Colonic mucosa (tissue), 4 donors: ENCODE measurements at places on chromosomes 6 and 20. TPM values are rescaled to one million over a fixed set of nuclear protein-coding genes. Genes with fewer than 3 reads are reported as not detected.

The PSORS1C1 gene
- total RNA-seq, result 5.6 TPM

The HECA gene
- 18.0 TPM for total RNA-seq

The HFE gene
- total RNA-seq, result 11.8 TPM

The LTA gene
- total RNA-seq, result 0.35 TPM

The MACROD2 gene
- 3.2 TPM for total RNA-seq

The IMPG1 gene
- total RNA-seq, result not detected

The CRIP3 gene
- 1.8 TPM for total RNA-seq

The ZNF341 gene
- 2.7 TPM for total RNA-seq

The ZBTB2 gene
- 9.6 TPM for total RNA-seq

The ACSS1 gene
- 29.0 TPM for total RNA-seq

The KCNQ5 gene
- total RNA-seq, result 0.22 TPM

The CDKAL1 gene
- 13.8 TPM for total RNA-seq

The SAPCD1 gene
- 8.9 TPM for total RNA-seq

The ADGRG6 gene
- 17.9 TPM for total RNA-seq

The LY6G6D gene
- not detected for total RNA-seq

The TMC2 gene
- 0.25 TPM for total RNA-seq

The CLIC5 gene
- 74.9 TPM for total RNA-seq

The MDFI gene
- total RNA-seq, result 1.1 TPM

The DAAM2 gene
- 6.9 TPM for total RNA-seq

The ZBTB12 gene
- 2.0 TPM for total RNA-seq

The POU5F1 gene
- 3.4 TPM for total RNA-seq

The MATN4 gene
- total RNA-seq, result 0.47 TPM

The SEMG1 gene
- 0.42 TPM for total RNA-seq

The WFDC6 gene
- not detected for total RNA-seq

The C6orf15 gene
- not detected for total RNA-seq

The PRPF6 gene
- total RNA-seq, result 53.0 TPM

The TP53TG5 gene
- total RNA-seq, result 1.0 TPM

The RAMACL gene
- total RNA-seq, result 0.54 TPM

The NPBWR2 gene
- not detected for total RNA-seq

The NFS1 gene
- total RNA-seq, result 45.1 TPM

The ATP6V1G2 gene
- 0.57 TPM for total RNA-seq
